ENCODE measurements at places on chromosomes 3 and 15.

DNA sequence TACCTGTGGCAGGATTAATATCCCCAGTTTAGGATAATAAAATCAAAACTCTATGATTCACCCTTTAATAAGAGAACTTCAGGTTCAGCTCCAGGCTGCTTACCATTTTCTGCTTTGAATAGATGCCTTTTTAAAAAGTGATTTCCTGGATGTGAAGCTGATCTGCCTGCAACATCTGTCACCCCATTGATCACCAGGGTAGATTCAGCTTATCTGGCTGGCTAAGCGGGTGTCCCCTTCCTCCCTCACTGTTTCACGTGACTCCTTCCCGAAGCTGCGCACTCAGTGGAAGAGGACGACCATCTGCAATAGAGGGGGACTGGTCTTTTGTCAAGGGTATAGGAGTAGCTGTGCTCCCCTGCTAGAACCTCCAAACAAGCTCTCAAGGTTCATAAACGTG lies 128.1 kb downstream of the IL1RAP start:
- DNase-seq = no peak

DNA sequence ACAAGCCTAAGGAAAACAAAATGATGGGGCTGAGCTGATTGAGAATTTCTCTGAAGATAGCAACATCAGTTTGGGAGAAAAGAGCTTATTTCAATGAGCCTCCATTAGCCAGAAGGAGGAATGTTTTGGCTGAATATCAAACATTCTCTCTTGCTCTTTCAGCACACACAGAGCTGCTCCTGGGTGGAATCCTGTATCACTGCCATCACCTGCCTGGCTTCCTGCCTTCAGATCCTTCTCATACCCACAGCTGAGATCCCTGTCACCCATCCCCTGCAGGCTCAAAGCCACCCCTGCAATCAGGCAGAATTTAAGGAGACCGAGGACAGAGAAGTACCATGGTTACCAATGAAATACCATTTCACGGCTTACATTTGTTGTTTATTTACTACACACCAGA lies 27.2 kb upstream of the SYN2 start:
- DNase-seq = no peak

DNA sequence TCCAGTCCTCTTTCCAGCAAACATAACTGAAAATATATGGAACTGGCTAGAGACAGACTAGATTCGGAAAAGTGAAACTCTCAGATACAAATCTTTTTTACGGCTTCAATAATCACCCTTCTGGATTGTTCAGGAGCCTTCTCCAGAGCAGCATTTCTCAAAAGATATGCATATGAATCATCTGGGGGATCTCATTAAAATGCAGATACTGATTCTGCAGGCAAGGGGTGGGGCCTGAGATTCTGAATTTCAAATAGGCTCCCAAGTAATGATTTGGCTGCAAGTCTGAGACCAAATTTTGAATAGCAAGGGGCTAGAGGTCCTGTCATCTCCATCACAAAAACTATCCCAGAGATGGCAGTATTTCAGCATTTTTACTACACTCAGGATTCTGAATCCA lies 165.4 kb downstream of the CTNNB1 start:
- DNase-seq = no peak

GRCh38 chr3:119331661-119332060 lies 37.5 kb downstream of the ARHGAP31 start:
- no peak for DNase-seq

GRCh38 chr3:137642831-137643230 lies 121.3 kb upstream of the SOX14 start:
- no peak for DNase-seq

DNA sequence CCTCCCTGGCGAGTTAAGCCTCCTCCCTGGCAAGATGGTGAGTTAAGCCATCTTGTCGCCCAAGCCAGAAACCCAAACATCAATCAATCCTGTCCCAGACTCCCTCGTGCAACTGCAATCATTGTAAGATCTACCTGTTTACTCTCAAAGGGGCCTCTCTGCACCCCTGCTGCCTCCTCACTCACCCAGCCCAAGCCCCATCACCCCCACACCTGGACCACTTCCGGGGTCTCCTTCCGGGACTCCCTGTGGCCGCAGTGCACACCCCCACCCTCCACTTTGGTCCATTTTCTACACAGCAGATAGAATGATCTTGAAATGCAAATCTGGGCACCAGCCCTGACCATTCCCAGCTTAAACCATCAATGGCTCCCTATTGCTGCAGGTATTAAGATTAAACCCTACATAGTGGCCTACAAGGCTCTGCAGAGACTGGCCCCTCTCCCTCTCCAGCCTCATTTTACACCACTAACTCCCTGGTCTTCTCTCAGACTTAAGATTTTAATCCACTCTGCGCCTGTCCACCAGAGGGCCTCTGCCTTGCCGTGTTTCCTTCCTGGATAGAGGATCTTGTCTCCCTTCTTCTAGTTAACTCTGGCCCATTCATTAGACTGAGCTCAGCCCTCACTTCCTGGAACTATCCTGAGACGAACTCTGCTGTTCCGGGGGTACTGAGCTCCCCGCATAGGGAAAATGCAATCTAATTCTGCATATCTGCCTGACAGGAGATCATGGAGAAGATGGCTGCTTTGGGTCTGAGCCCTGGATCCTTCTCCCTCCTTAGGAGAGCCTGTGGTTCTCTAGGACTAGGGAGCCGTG lies 41.9 kb upstream of the SLC6A1 start:
- no peak for DNase-seq

GRCh38 chr3:194328053-194328657 lies 23.0 kb downstream of the CPN2 start:
- DNase-seq = no peak

- no peak for DNase-seq
These were observed 54.4 kb downstream of the PGPEP1L start for GRCh38 chr15:98953000-98953787.

GRCh38 chr3:148420242-148420641 lies 277.5 kb upstream of the AGTR1 start:
- no peak for DNase-seq

- no peak for DNase-seq
These were observed 67.6 kb downstream of the TUSC7 start for GRCh38 chr3:116776880-116777785.

GRCh38 chr3:159779883-159780282 lies 208.8 kb upstream of the IL12A start:
- no peak for DNase-seq

DNA sequence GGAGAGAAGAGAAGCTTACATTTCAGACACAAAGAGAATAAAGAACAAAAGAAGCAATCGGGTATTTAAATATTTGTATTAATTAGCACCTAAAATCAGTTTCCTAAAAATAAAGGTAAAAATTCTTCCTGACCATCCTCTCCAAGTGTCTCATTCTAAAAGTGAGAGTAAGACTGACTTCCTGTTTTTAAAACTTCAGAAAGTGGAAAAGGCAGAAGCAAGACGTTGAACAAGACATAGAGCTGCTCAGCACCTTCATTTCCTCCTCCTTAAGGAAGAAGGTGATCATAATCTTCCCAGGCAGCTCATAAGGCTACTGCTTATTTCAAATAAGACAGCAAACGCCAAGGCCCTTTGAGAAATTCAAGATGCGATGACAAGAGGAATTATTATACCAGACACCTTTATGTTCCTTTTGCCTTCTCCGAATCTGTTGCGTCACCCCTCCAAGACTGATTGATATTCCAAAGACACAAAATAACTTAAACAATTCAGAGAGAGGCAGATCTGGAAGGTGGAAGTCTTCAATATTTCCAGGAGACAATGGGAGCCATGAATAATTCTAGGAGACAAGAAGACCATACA lies 238.8 kb upstream of the TLE3 start:
- no peak for DNase-seq
